Dermis lymphatic vessel endothelial cell (primary cell): ENCODE measurements at places on chromosomes 7 and 10. TPM values are rescaled to one million over a fixed set of nuclear protein-coding genes. Genes with fewer than 3 reads are reported as not detected.

ETV1 gene
- total RNA-seq = 5.6 and 13.9 TPM in 2 replicates

TRPV5 gene
- total RNA-seq = not detected in 2 replicates

MASTL gene
- 6.7 and 8.6 TPM in 2 replicates for total RNA-seq

GJD4 gene
- total RNA-seq = not detected in 2 replicates

CPN1 gene
- not detected in 2 replicates for total RNA-seq

SMIM30 gene
- 59.3 and 60.1 TPM in 2 replicates for total RNA-seq

PHKG1 gene
- total RNA-seq = 0.33 and 0.52 TPM in 2 replicates

MRLN gene
- total RNA-seq = not detected in 2 replicates

CLDN12 gene
- 12.7 and 16.8 TPM in 2 replicates for total RNA-seq

C7orf57 gene
- not detected in 2 replicates for total RNA-seq

FFAR4 gene
- not detected in 2 replicates for total RNA-seq

NOC3L gene
- 12.5 and 26.3 TPM in 2 replicates for total RNA-seq

TAC1 gene
- not detected in 2 replicates for total RNA-seq

IDI2 gene
- not detected in 2 replicates for total RNA-seq
